ENCODE measurements at places on chromosomes 5 and 9. TPM values are rescaled to one million over a fixed set of nuclear protein-coding genes. Genes with fewer than 3 reads are reported as not detected.

Gene CORO2A
- total RNA-seq: 6.0 TPM

Gene HTR1A
- total RNA-seq: not detected

DNA sequence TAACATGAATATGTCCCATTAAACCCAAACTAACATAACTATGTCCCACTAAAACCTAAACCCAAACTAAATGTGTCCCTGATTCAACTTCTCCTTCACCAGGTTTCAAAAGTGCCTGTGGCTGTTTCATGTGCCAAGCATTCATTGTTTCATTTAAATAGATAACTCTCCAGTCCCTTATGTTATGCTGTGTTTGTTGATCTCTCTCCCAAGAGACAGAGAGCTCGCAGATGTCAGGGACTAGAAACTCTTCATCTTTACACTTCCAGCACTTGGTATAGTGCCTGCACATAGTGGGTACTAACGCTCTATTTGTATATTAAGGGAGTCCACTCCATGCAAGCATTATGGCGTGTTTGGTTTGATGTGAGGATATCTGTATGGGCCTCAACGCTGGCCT is 118.0 kb downstream of the GPBP1 start:
- H3K36me3 ChIP-seq: no peaks in the 10 kb centered on the region
- no peaks in the 10 kb centered on the region for H3K4me1 ChIP-seq
- no peak overlapping the region for H3K27ac ChIP-seq
- no peak overlapping the region for H3K4me3 ChIP-seq

DNA sequence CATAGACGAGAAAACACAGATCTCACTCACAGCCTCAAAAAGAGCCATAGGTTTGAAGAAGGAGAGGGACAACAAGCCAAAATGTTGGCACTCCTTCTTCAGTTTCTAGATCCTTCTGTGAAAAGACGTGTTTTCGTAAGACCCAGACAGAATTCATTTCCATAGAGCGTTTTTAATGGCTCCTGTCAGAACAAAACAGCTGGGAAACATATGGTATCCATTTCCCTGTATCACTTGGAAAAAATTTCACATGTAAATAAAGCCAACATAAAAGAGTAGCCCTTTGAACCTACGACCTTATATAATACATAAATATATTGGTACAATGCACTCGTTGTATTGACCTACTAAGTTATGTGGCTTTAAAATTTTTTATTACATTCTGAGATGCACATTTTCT is 108.1 kb downstream of the SNCAIP start:
- no peaks in the 10 kb centered on the region for H3K27me3 ChIP-seq
- peaks cover 37% of the 10 kb centered on the region for H3K4me1 ChIP-seq
- DNase-seq: no peak
- H3K4me3 ChIP-seq: no peak overlapping the region

DNA sequence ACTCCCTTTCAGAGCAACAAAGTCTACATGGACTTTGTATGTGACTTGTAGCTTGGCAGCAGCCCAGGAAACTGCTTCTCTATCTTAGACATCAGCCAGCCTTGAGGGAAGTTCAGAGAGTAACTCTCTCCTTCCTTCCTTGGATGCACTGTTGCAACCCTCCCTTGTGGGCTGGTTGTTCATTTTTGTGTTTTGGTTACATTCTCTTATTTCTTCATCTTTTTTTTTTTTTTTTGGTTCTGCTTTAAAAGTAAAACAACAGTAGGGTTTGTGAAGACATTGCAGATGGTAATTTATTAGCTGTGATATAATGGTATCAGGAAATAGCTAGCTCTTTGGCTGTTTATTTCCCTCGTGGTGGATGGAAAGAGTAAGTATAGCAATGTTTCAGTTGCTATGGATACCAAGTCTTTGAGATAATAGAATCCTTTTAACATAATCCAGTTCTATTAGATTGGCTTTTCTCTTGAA is 97.9 kb upstream of the MAMDC2 start:
- no peak overlapping the region for H3K27ac ChIP-seq
- no peak overlapping the region for H3K4me3 ChIP-seq
- no peaks in the 10 kb centered on the region for H3K4me1 ChIP-seq
- no peak for DNase-seq
- H3K36me3 ChIP-seq: no peaks in the 10 kb centered on the region
